CD4-positive, alpha-beta T cell treated with Interleukin-17A for 1 hour (primary cell): ENCODE measurements at places on chromosomes 16 and 17.

- DNase-seq, result no peak
Measured at GRCh38 chr17:68850749-68851510, 104.3 kb downstream of the ABCA8 start.

- peak; percentile 70 for DNase-seq
Measured at GRCh38 chr17:4881761-4882555, 17.4 kb upstream of the C17orf107 start.

DNA sequence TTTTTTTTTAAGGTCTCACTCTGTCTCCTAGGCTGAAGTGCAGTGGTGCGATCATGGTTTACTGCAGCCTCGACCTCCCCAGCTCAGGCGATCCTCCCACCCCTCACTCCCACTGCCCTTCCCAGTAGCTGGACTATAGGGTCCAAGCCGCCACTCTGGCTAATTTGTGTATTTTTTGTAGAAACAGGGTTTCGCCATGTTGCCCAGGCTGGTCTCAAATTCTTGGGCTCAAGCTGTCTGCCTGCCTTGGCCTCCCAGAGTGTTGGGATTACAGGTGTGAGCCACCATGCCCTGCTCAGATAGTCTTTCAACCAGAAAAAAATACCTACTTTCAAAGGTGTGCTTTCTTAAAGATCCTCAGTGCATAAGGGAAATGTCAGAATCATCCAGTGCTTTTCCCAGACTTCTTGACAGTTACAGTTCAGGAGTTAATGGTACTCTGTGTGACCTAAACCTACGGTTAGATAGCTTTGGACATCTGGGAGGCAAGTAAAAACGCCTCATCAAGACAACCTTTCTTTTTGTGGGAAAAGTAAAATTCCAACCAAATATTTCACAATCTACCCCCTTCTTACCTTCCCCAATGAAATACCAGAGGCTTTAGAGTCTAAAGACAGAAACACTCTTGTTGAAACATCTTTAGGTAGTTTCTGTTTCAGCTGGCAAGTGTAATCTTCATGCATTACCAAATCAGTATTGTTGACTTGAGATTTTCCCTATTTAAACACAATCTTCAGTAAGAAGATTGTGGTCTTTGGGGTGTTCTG is 6.8 kb downstream of the RSPRY1 start:
- DNase-seq, result no peak

DNA sequence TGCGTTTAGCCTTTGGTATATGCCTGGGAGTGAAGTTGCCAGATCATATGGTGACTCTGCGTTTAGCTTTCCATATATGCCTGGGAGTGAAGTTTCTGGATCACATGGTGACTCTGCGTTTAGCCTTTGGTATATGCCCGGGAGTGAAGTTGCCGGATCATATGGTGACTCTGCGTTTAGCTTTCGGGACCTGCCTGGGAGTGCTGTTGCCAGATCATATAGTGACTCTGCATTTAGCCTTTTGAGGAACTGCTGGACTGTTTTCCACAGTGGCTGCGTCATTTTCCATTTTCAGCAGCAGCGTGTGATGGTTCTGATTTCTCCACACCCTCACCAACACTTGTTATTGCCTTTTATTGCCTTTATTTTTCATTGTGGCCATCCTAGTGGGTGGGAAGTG is 73.0 kb downstream of the OR1D5 start:
- no peak for DNase-seq

DNA sequence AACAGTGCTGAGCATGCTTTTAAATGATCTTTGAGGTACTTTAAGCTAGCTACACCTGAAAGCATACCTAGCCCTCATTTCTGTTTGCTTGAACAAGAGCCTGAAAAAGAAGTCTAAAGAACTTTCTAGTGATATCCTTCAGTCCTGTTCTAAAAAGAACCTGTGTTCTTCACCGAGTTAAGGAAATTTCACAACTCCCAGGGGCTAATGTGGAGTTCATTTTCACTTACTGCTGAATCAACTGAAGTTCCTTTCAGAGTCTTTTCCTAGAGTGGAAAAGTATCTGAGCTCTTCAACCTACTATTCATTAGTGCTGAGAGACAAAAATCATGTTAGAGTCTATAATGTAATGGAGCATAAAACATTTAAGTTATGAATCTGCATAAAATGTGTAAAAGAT is 66.9 kb downstream of the CHD9 start:
- DNase-seq, result no peak

- DNase-seq, result no peak
Measured at GRCh38 chr16:50403491-50403890, 34.7 kb upstream of the BRD7 start.

DNA sequence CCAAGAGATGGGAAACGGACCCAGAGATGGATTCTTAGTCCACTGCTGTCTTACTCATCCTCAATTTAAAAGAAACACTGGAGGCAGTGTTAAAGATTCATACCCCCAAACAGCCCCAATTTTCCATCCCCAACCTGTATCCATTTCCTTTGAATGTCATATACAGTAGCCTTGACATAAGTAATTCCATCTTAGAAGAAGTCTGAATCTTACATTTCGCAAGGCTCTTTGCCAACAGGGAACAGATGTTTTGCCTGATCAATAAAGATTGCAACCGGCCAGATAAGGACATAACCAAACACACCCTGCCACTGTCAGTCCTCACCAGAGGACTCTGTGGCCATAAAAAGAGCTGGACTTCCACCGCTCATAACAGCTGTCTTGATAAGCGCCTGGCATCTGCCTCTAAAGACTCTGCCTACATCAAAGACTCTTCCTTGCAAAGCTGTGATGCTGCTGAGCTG is 59.0 kb upstream of the MED9 start:
- DNase-seq, result no peak

DNA sequence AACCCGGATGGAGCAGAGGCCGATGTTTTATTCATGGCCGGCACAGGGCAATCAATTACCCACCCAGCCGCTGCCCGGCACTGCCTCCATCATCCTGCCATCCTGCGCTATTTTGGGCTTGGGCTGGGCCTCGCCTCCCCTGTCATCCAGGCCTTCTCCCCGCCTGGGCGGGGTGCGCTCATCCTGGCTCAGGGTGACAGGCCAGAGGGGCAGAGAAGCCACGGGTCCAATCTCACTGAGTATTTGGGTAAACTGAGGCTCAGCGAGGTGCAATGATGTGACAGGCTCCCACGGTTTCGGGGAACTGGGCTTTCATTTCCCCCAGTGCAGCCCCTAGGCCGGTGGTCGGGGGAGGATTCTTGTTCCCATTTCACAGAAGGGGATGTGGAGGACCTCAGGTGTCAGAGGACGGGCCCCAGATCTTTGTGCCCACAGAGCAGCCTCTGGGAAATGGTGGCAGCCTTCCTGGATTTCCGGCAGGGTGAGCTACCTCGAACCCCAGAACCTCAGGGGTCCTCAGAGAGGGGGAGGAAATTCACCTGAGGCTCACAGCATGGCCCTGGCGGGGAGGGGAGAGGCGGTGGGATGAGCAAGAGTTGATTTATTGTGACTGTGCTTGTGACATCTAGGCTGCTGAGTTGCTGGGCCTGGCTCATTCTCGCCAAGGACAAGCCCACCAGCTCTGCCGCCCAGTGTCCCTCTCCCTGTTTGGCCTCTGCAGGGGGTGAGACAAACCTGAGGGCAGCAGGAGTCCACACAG is 23.8 kb upstream of the KCNJ12 start:
- no peak for DNase-seq

GRCh38 chr17:50501054-50501453 is 7.2 kb upstream of the MYCBPAP start:
- peak; percentile 46 for DNase-seq

DNA sequence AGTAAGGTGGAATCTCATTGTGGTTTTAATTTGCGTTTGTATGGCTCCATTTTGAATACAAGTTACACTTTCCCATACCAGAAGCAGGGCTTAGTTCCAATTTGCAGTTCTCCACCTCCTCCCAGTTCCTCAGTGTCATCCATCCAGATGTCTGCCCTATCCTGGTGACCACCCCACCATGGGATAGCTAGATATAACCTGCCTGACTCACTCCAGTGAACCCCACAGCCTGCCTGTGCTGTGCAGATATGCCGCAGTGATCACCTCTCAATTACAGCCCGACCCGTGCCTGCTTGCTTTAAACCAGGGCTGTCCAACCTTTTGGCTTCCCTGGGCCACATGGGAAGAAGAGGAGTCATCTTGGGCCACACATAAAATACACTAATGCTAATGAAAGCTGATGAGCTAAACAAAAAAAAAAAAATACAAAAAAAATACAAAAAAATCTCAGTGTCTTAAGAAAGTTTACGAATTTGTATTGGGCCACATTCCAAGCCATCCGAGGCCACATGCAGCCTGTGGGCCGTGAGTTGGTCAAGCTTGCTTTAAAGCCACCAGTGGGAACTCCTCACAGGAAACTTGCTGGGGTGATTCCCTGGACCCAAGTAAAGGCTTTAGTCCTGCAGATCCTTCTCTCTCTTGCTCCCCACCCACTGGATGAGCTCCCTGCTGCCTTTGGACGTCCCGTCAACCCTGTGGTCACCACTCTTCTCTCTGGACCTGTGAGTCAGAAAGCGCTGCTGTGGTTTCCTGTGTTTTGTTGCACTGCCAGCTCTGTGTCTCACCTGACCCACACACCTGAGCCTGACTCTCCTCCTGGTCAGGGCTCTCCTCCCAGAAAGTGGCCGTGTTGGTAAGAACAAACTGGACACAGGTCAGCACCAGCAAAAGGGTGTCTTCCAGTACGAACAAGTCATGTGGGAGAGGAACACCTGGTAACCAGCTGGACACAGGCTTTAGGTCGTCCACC is 83.0 kb downstream of the EMP2 start:
- DNase-seq, result no peak

- no peak for DNase-seq
Measured at GRCh38 chr16:49458243-49458642, 84.6 kb downstream of the C16orf78 start.

- DNase-seq, result no peak
Measured at GRCh38 chr17:36152639-36153120, 23.8 kb downstream of the TBC1D3B start.

GRCh38 chr17:37440424-37440823 is 33.7 kb downstream of the TADA2A start:
- no peak for DNase-seq

GRCh38 chr17:45222014-45222288 is 266 bp downstream of the FMNL1 start:
- no peak for DNase-seq

DNA sequence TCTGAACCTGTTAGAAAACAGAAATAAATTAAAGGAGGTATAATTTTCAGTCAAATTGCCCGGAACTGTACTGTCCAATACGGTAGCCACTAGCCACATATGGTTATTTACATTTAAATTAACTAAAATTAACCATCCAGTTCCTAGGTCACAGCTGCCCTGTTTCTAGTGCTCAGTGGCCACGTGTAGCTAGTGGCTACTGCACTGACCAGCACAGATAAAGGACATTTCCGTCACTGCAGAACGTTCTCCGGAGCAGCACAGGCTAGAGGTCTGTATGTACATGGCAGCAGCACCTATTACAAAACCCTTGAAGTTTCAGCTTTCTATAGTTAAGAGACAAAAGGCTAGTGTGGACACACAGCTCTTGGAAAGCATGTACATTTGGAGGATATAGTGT is 33.7 kb downstream of the CPSF4L start:
- DNase-seq, result no peak

- DNase-seq, result no peak
Measured at GRCh38 chr17:80950466-80951120, 41.0 kb upstream of the CHMP6 start.

- DNase-seq, result no peak
Measured at GRCh38 chr16:17471719-17472461, 1.1 kb upstream of the XYLT1 start.

- no peak for DNase-seq
Measured at GRCh38 chr17:12691173-12691572, 25.5 kb downstream of the MYOCD start.

- no peak for DNase-seq
Measured at GRCh38 chr16:66264311-66265047, 102.0 kb upstream of the CDH5 start.

GRCh38 chr16:50121721-50122445 is 31.2 kb upstream of the TENT4B start:
- DNase-seq, result peak; percentile 36

- DNase-seq, result no peak
Measured at GRCh38 chr17:64355536-64356303, 34.9 kb downstream of the PECAM1 start.

DNA sequence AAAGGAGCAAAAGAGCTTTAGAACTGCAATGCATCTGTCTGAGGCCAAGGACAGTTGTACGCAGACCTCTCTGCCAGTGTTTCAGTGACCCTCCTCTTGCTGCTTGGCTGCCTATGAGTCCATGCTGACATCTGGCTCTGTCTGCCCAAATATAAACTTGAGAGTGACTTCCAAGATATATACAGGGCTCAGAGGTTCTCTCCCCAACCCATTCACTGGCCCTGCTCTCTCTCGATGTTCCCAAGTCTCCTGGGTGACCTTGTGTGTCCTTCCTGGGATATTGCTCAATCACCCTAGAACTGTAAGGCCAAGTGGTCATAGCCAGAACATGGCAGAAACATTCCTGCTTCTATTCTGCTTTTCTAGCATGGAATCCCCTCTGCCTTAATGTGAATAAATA is 716.3 kb downstream of the WWOX start:
- DNase-seq, result no peak

DNA sequence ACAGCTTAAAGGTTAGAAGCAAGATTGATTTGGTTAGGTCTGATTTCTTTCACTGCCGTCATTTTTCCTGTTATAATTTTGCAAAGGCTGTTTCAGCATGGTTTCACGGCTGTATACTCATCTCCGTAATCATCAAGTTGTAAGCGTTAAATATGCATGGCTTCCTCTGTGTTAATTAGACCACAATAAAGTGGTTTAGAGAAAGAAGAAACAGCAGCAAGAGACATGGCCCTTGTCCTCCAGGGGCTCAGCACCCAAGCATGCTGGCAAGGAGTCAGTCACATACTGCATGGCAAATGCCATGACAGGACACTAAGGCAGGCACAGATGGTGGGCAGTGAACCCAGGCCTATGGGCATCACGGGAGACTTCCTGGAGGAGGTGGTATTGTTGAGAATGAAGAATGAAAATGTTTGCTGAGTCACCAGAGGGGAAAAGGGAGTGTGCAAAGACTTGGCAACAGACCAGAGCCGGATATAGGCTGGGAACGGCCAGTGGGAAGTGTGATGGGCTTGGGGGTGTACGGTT is 61.4 kb upstream of the PLCG2 start:
- peak; percentile 34 for DNase-seq

DNA sequence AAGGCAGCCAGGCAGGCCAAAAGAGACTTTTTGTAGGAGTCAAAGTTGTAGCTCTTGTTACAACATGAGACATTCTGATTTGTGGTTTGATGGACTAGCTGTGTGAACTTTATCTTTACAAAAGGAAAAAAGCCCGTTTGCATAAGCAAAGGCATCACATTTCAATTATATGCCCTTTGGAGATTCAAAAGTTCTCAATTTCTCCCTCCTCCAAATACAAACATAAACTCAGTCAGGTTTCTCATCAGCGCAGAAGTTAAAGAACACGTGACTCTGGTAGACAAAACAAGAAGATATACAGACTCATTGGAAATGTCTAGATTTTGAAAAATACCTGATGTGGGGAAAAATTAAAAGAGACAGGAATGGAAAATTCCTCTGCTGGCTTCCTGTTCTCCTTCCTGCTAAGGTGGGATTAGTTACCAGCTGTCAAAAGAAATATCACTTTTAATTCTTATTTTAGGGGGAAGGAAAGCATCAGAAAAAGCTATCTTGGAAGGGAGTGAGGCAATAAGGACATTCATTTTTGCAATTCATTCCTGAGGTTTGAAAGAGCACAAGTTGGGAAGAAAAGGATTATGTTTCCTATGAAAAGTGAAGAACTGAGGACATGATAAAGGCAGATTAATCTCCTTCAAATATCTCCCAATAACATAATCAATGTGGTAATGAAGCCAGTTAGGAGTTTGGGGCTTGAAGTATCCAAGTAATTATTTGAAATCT is 4.6 kb upstream of the KCNJ16 start:
- DNase-seq, result no peak
